Stimulated activated naive CD8-positive, alpha-beta T cell treated with anti-CD3 and anti-CD28 coated beads, Interleukin-15, amount 100 ng/mL, for 72 hours (primary cell): ENCODE measurements at places on chromosomes 11 and 22.

GRCh38 chr11:131370901-131371790 lies 731 bp downstream of the NTM start:
- no peak for DNase-seq

GRCh38 chr11:130369141-130369691 lies 54.5 kb upstream of the ZBTB44 start:
- DNase-seq: no peak

DNA sequence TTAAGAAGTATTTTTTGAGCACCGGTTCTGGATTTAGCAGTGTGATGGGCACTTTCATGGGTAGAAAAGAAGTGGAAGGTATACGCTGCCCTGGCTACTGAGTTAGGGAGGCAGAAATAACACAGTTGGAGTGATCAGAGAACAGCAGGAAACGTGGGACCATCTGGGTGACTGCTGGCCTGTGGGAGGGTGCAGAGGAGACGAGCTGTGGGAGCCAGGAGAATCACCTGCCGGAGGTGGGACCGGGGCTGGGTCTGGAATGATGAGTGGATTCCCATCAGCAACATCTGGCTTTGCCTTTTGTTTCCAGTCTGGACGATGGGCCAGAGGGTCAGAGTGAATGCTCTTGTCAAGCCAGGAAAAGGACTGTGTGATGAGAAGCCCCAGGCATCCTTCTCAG lies 66.5 kb downstream of the BARX2 start:
- DNase-seq: no peak

- no peak for DNase-seq
These were observed 225.4 kb downstream of the CASP12 start for GRCh38 chr11:104672897-104673296.

DNA sequence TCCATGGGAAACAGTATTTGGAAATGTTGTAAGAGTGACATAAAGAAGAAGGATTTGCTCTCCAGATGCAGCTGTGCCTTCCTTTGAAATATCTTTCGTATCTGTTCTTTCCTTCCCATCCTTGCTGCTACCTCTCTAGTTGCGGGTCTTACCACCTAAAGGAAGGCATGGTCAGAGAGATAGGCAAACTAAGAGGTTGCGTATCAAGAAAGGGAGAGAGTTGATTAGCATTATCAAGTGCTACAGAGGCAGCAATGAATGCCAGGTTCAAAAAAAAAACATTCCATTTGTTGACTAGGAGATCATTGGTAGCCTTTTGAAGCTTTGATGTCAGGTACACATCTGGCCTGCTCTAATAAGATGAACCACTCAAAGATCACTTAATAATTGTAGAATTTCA lies 4.6 kb downstream of the GTPBP1 start:
- no peak for DNase-seq

DNA sequence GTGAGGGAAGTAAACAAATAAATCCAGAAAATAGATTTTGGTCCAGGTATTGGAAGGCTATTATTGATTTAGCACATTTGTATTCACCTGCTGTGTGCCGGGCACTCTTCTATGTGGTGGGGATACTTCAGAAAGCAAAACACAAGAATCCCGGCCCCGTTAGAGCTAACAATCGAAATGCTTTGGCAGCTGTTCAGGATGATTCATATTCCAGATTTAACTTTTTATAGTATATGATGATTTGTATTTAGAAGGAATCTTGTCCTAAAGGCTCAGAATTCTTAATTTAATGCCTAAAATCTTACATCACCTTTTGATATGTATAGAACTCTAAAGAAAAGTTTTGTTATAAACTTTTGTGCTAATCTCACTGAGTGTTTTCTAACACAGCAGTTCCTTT lies 28.0 kb downstream of the ZC3H12C start:
- no peak for DNase-seq

GRCh38 chr11:93903989-93904388 lies 53.6 kb upstream of the VSTM5 start:
- DNase-seq: no peak

- no peak for DNase-seq
These were observed 30.0 kb downstream of the DDX10 start for GRCh38 chr11:108694846-108695245.
